Lung (tissue), 17 donors: ENCODE measurements at places on chromosomes 2 and 18. TPM values are rescaled to one million over a fixed set of nuclear protein-coding genes. Genes with fewer than 3 reads are reported as not detected.

DNA sequence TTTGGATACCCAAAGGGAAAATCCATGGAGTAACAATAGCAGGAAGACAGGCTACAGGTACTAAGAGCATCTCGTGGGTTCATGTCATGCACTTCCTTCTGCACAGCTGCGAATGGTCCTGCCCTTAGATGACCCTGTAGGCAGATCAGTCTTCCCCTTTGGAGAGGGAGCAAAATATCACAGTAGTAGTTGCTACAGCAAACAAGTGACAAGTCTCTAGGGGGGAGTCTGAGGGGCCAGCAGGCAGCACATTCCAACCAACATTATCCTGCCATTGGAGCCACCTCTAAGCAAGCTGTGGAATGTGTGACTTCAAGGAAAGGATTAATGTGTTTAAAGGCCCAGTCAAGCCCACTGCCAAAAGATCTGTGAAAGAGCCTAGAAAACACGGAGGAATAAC lies 273.2 kb upstream of the PARD3B start:
- no peak overlapping the region for H3K4me3 ChIP-seq
- DNase-seq = peak; percentile 36
- H3K27me3 ChIP-seq = no peaks in the 10 kb centered on the region
- H3K36me3 ChIP-seq = no peaks in the 10 kb centered on the region
- H3K4me1 ChIP-seq = no peaks in the 10 kb centered on the region

DNA sequence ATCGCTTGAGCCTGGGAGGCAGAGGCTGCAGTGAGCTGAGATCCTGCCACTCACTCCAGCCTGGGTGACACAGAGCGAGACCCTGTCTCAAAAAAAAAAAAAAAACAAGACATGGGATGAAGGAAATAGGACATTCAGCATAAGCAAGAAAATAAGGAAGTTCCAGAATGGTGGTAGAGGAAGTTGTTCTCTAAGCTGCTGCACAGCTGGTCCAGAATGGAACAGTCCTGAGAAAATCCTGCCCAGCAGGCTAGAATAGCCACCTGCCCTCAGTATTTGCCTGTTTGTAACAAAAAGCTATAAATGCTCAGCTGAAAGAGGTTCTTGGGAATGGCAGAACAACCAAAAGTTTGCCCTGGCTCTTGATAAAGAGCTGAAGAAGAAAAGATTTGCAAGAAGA lies 11.1 kb upstream of the MAPRE3 start:
- H3K27ac ChIP-seq = no peak overlapping the region
- H3K27me3 ChIP-seq = peaks cover 4% of the 10 kb centered on the region
- DNase-seq = no peak
- H3K4me3 ChIP-seq = no peak overlapping the region
- H3K36me3 ChIP-seq = no peaks in the 10 kb centered on the region

DNA sequence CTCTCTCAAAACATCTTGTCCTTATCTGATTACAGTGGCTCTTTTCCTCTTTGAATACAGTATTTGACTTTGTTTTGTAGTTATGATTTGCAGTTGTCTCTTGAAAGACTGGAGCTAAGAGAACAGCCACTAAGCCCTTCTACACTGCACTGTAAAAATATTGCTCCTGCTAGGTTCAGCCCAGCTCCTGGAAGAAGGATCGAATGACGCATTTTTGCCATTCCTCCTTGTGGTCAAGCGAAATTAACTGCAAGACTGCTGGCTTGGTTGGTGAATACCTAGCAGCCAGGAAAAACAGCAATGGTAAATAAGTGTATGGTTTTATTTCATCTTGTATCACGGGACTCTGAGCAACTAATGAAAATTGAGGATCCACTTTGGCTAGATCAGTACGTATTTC lies 407.8 kb upstream of the CDH2 start:
- H3K27ac ChIP-seq = no peak overlapping the region
- peak; percentile 1 for DNase-seq
- H3K27me3 ChIP-seq = no peaks in the 10 kb centered on the region
- no peaks in the 10 kb centered on the region for H3K4me1 ChIP-seq
- no peaks in the 10 kb centered on the region for H3K36me3 ChIP-seq

HOXD13 gene
- not detected for total RNA-seq

DSC3 gene
- 1.3 TPM for total RNA-seq

ATP8B1 gene
- total RNA-seq = 42.0 TPM
